ENCODE measurements at places on chromosomes 6 and 20.
A peak's percentile ranks its signal among the peaks of the same experiment; 100 is the strongest.

DNA sequence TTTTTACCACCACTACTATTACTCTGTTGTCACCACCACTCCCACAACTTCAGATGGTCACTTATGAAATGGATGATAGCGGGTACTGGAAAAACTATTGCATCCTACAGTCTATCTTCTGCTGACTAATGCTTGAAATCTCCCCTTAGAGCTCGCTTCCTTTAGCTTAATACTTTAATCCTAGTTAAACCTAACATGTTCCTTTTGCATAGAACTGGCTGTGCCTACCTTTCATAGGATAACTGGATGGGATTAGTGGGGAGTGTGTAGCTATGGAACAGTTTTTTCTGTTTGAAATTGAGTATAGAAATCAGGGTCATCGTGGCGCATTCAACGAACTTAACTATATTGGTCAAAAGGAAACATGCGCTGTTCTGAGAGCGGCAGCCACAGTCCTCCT, 294.7 kb downstream of the FARS2 start:
- peak; percentile 9 for DNase-seq

DNA sequence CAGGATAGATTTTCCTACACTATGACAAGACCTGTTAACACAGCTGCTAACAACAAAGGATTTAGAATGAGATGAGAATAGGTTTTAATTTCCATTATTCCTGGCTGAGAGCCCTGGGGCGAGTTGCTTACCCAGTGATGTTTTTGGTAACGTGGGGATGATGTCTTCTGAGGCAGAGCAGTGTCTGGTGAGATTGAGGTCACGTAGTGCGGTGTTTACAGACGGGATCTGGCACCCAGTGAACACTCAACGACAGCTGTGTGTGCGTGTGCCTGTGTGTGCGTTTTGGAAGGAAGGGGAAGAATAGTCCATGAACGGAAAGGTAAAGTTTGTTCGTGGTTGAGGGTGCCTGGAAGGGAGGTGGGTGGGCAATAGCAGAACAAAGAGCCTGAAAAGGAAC, 384.7 kb downstream of the C6orf118 start:
- DNase-seq: no peak

GRCh38 chr20:63461104-63461763, 11.2 kb downstream of the KCNQ2 start:
- peak; percentile 59 for DNase-seq

- no peak for DNase-seq
Observed at GRCh38 chr20:20405623-20406022, 37.7 kb downstream of the INSM1 start.

GRCh38 chr20:57402206-57403125, 11.3 kb downstream of the RBM38 start:
- DNase-seq: no peak

- no peak for DNase-seq
Observed at GRCh38 chr6:30463651-30464618, 25.4 kb upstream of the HLA-E start.

- no peak for DNase-seq
Observed at GRCh38 chr20:49282584-49283171, 4.8 kb upstream of the ZNFX1 start.

DNA sequence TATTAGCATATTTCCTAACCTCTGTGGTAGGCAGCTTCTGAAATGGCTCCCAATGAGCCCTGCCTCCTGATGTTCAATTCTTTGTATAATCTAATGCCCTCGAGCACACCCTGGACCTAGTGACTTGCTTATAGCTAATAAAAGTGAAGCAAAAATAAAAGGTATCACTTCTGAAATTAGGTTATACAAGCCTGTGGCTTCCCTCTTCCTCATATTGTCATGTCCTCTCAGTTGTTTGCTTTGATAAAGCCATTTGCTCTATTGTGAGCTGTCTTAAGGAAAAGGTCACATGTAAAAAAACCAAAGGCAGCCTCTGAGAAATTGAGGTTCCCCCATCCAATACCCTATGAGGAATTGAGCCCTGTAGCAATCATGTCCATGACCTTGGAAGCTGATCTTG, 442.1 kb upstream of the ADGRB3 start:
- no peak for DNase-seq

DNA sequence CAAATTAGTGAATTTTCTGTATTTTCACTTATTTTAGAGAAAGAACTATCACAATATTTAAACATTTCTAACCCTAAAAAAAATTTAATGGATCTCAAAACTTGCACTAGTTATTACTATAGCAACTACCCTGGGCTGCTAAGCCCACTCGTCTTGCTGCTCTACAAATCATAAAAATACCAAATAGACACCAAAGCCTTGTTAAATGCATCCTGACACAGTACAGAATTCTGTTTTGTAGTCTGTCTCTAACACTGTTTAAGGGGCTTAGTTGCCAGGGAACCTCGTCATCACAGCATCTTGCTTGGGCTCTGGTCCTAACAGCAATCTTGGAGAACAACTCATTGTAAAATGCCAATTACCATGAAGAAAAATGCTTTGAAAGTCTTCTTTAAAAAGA, 56.9 kb upstream of the MBOAT1 start:
- no peak for DNase-seq

DNA sequence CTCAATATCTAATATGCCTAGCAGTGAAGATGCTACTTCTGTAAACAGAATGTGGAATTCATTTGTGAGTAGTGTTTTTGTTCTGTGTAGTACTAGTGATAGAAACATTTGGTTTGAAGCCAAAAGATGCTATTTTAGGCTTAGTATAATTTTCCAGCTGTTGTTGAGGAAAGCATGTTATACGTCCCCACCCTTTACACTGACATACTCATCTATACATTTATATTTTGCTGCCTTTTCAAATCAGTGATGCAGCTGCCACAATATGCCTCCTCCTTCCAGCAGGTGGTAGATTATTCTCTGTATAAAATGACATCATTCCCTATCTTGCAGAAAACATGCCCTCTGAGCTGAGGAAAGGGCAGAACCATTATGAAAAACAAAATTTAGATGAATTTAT, 1217.6 kb upstream of the GJE1 start:
- DNase-seq: no peak

- no peak for DNase-seq
Observed at GRCh38 chr6:144336900-144337299, 51.8 kb downstream of the UTRN start.

DNA sequence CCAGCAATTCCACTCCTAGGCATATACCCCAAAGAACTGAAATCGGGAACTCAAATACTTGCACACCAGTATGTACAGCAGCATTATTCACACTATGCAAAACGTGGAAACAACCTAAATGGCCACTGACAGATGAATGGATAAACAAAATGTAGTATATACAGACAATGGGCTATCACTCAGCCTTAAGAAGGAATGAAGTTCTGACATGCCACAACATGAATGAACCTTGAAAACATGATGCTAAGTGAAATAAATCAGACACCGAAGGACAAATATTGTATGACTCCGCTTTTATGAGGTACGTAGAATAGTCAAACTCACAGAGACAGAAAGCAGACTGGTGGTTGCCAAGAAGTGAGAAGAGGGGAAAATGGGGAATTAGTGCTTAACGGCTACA, 59.1 kb upstream of the CCN6 start:
- no peak for DNase-seq

- peak; percentile 48 for DNase-seq
Observed at GRCh38 chr6:1316489-1316971, 4.6 kb downstream of the FOXQ1 start.

DNA sequence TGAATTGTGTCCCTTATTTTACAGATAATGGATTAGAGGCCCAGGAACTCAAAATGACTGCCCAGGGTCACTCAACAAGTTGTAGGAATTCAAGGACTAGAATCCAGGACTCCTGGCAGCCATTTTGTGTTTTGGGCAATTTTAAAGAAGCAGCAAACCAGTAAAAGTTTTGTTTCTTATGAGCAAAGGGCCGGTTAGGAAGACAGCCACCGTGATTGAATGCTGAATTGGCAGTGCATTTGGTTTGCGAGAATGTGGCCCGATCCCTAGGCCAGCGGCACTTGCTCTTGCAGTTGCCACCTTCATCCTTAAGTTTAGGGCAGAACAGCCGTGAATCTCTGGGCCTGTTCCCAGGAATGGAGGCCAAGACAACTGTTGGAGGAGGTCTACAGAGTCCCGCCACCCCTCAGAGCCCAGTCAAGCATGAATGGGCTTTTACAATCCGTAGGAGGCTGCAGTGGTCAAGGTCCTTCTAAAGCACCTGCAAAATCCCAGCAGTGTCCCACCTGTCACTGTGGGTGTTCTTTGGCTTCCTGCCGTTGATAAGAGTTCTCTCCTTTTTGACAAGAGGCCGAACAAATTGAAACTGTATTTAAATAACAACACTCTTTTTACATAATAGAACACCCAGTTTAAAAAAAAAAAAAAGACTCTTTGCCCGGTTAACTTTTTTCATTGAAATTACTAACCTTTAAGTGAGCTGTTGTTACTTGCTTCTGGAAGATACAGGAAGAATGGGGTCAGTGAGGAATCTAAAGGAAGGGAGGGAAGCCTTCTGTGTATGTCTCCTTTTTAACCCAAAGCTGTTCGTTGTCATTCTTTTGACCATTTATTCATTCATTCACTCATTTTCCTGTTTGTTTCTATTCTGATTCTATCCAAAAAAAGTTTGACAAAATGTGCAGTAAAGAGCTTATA, 68.7 kb downstream of the PHACTR2 start:
- no peak for DNase-seq

DNA sequence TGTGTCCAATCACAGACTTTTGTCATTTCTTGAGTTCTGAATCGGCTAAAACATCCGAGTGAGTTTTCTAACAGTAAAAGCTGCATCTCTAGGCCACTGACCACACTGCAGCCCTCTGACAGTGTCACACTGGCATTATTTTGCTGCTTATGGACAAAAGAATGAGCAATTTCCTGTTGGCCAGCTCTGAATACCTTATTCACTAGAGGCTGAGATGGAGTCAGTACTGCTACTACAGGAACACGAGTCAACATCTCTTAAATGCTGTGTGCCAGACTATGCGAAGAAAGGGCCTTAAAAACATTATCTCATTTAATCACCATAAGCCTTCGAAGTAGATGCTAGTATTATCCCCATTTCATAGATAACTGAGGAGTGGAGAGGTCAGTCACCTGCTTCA, 42.5 kb upstream of the IPCEF1 start:
- DNase-seq: no peak

Data from hepatocyte (in vitro differentiated cells).